ENCODE measurements at places on chromosomes 7 and 10.
A peak's percentile ranks its signal among the peaks of the same experiment; 100 is the strongest.

- no peak for DNase-seq
Measured at GRCh38 chr10:104306897-104307296, 31.4 kb downstream of the ITPRIP start.

DNA sequence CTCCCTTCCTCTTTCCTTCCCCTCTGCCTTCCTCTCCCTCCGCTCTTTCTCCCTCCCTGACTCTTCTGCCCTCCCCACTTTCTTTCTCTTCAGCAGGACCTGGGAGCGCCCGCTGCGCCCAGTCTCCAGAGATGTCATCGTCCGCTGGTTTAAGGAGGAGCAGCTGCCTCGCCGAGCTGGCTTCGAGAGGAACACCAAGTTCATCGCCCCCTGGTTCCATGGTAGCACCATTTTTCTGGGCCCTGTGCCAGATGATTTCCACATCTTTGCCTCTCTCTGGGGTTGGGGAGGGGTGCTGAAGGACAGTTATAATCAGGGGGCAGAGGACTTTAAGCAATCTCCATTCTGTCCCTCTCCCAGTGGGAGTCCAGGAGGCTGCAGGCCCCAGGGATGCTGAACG is 71.6 kb downstream of the SH2D4B start:
- no peak for DNase-seq

DNA sequence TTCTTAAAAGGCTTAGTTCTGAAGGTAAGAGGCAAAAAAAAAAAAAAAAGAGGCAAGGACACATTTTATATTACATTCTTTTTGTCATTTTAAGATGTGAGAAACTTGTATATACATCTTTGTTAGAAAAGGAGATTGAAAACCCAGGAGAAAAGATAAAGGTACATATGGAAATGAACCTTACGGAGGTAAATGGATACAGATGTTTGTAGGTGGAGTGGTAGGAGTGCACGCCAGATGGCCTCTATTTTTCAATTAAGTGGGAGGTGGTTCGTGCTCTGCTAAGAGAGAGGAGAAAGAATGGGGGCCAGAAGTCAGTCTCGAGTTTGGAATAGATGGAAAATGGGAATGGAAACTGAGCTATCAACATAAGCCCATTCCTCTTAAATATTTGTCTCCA is 622.5 kb upstream of the GHITM start:
- DNase-seq, result no peak

- no peak for DNase-seq
Measured at GRCh38 chr7:119281181-119281846, 991.7 kb upstream of the KCND2 start.

GRCh38 chr10:46250898-46251856 is 35.6 kb upstream of the ANTXRL start:
- DNase-seq, result no peak

DNA sequence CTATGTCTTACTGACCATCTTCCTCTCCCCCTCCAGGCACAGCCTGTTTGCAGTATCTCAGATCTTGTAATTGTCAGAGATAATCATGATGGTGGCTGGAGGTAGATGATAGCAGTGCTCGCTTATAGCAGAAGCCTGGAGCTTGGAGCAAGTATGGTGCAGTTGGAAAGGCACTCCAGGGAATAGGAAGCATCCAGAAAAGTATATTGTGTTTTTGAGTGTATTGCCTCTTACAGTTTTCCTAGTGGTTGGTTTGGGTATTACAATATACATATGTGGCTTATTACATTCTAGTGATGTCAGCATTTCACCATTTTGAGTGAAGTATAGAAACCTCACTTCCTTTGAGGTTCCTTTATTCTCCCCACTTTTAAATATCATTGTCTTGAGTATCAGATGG is 101.5 kb downstream of the STK31 start:
- DNase-seq, result no peak

GRCh38 chr10:102595293-102595692 is 49.0 kb upstream of the TRIM8 start:
- DNase-seq, result no peak

DNA sequence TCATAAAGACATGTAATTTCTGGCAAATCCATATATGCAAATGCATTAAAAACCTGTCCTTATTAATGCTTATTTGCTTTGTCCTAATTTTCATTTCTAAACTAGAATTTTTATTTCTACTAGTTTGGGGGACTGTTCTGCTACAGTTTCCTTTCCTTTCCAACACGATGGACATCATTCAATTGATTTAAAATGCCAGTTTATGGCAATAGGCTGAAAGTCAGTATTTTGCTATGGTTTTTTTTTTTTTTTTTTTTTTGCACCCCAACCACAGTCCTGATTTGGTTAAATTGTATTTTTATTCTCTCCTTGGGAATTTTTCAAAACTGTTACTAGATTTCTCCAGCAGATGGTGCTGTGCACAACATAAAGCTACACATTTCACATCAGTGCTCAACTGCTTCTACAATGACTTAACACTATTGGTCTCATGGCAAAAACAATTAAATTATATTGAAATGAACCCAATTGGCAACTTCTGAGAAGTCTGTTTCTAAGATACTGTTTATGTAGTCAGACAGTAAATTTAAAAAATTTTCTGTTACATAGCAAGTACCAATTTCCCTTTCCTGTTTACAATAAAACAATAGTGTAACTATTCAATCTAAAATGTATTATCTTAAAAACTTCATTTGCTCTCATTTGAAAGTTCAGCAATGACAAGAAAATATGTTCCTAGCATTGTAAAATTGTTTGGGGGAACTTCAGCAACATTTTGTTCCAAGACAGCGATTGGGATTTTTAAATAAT is 193.8 kb upstream of the CCDC6 start:
- no peak for DNase-seq

DNA sequence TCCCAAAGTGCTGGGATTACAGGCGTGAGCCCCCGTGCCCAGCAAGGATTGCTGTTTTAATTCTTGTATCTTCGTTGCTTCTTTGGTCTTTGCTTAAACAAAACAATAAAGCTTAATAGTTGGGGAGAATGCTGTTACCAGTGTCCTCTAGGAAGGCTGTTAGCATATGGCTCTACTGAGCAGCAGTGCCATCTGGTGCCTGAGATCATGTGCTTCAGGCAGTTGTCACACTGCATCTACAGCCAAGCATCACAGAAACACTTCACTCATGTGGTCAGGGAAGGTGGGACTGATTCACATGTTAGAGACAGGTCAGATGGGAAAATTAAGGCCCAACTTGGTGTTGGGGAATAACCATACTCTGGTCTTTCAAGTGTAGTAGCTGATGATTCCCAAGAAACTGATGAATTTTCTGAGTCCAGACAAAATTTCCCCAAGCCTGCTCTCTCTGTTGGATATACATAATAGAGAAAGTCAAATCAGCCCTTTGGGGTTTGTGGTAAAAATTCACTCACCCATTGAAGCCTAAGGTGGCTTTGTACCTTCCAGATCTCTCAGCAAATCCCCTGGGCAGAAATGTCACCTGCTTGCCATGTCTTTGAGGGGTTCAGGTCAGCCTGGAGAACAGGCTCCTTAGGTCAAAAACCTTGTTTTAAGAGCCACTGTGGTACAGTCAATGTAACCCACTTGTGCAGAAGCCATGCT is 28.4 kb downstream of the UBE2D4 start:
- no peak for DNase-seq

GRCh38 chr7:95684037-95684436 is 87.7 kb upstream of the PDK4 start:
- no peak for DNase-seq

GRCh38 chr10:92880233-92880861 is 32.0 kb downstream of the EXOC6 start:
- no peak for DNase-seq

- no peak for DNase-seq
Measured at GRCh38 chr10:58412502-58412961, 27.3 kb downstream of the TFAM start.

DNA sequence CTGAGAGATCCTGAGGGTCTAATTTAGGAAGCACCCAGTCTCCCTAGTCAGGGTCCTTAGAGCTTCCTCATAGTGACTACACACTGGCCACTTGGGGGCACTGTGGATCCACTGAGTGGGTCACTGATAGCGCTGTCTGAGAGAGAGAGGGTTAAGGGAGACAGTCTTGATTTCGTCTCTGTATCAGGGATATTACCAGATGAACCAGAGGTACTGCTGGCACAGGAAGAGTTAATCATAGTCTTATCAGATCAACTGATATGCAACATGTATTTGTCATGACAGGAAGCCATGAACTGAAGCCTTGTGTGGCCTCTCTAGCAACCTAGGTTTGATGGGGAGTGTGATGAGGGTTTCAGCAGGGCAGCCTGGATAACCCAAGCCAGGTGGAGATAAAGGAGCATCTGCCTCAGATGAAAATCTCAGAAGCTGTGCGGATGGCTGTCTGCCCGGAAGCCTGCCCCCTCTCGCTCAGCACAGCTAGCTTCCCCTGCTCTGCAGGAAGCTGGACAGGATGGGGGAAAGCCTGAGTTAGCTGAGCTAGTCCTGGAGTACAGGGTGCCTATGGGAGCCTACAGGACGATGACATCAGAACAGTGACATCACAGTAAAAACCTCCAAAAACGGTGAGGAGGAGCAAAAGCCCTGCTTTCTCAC is 214.0 kb upstream of the PRSS1 start:
- peak; percentile 51 for DNase-seq

GRCh38 chr10:30577048-30577447 is 52.5 kb downstream of the LYZL2 start:
- DNase-seq, result no peak
